Stimulated activated CD4-positive, alpha-beta T cell treated with anti-CD3 and anti-CD28 coated beads, Interleukin-2, amount 100 ng/mL, for 24 hours (primary cell): ENCODE measurements at places on chromosomes 12 and 14.
A peak's percentile ranks its signal among the peaks of the same experiment; 100 is the strongest.

DNA sequence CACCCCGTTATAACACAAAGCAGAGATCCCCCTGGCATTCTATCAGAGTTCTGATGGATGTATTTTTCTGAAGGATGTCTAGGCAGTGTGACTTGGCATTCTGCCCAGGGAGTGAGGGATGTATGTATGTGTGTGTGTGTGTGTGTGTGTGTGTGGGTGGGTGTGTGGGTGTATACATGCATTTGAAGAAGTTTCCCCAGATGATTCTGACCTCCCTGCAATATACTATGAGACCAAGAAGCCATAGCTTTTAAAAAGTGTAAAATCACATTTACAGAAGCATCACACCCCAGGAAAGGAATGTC, 59.7 kb upstream of the NAP1L1 start:
- DNase-seq: peak; percentile 42

GRCh38 chr12:68474467-68475204, 136.1 kb upstream of the RAP1B start:
- no peak for DNase-seq

DNA sequence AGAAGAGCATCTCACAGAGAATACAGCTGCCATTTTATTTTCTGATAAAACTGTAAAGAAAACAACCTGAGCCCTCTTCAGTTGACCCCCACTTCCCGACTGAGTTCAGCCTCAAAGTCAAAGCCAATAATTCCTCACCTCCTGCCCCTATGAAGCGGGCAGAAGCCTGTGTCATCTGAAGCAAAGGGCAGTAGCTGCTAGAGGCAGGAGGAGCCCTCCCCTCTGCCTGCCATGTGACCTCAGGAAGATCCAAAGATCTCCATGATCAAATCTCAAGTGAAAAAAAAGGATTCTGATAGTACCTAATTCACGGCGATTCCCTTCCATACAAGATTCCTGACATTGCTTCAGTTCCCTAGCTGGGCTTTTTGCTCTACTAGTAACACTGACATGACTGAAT, 223.1 kb upstream of the CAND1 start:
- no peak for DNase-seq

GRCh38 chr12:54262403-54262925, 17.5 kb downstream of the CBX5 start:
- DNase-seq: no peak

DNA sequence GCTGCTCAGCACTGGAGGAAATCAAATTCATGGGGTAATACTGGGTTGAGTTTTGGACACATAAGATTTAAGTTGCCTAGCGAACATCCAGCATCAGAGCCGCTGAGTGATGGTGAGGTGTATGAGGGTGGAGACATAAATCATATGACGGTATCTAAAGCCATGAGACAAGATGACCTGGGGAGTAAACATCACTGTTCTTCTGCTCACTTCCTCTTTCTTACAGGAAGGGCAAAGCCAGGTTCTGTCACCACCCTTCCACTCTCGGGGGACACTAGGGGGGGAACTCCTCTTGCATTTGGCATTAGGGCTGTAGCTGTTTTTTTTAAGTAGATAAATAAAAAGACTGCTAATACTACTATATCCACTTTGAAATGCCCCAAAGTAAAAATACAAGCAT, 24.0 kb downstream of the PRDM4 start:
- no peak for DNase-seq

- no peak for DNase-seq
Observed at GRCh38 chr12:54162741-54163140, 26.0 kb downstream of the SMUG1 start.

DNA sequence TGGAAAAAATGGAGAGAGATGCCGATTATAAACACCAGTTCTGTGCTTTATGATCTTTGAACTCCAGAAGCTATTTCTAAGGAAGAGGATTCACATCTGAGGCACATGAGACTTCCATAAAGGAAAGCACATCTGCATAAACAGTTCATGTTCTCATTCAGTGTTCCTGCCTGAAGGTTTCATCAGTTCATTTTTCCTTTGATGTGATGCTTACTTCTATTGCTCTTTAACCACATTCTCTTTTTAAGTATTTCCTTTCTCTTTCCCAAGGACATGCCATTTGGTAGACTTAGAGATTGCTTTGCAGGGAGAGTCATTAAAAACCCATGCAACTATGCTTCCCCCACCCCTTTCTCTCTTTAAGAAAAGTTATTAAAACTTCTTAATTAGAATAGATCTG, 387.0 kb upstream of the FLRT2 start:
- no peak for DNase-seq

DNA sequence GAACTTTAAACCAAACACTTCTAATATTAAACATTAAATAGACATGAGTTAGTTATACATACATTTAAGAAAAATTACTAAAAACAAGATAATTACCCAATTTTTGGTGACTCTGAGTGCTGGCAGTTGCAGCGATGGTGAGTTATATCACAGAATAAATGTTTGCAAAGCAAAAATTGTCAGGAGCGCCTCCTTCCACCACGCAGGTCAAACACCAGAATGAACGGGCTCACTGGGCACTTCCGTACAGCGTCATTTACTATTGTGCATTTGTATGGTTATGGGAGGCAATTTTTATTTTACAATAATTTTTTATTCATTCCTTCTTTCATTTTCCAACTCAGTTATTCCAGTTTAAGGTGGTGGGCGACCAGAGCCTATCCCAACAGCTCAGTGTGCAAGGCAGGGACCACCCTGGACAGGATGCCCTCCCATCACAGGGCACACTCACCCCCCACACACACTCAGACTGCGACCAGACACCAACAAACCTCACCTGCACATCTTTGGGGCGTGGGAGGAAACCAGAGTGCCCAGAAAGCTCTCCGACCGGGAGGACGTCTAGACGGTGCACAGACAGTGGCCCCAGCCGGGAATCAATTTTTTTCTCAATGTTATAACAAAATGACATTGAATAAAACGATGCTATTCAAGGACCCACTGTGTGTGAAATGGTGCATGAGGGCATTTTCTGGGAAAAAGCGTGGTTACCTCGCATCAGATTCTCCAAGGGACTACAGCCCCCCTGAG, 67.2 kb downstream of the TESC start:
- DNase-seq: no peak

GRCh38 chr12:14782756-14783155, 20.5 kb downstream of the WBP11 start:
- no peak for DNase-seq

DNA sequence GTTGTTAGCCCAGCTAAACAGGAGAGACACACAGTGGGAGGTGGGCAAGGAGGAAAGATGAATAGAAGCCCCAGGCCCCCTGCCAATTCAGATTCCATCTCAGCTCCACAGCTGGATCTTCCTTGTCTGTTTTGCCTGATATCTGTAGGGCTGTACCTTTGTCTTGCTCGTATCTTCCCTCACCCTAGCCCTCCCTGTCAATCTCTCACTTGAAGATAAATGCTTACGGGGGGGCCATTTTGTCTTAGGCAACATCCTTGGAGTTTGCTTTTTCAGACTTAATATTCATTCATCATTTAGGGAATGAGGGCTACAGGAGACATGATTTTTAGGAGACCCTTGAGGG, 2.4 kb downstream of the KIF5A start:
- no peak for DNase-seq

DNA sequence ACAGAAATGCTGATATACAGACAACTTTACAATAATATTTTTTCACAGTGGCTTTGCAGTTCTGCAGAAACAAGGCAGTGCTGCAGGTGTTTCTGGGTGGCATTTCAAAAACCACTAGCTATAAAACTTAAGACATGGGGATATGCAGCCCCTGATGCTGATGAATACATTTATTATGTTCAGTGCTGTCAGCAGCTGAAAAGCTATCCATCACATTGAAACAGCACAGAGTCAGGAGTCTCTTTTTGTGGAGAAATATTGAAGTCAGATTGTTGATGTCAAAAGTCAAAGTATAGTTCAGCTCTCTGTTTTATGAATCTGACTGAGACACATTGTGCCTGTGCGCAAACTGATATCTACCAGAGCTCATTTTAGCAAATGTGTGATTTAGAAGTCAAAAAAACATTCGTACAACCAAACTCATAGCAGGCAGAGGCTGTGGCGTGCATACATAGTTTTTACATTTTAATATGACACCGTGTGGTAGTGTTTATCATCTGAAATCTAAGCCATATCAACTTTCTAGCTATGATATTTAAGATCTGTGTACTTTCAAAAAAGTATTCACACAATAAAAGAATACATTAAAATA, 467.6 kb downstream of the PRKD1 start:
- no peak for DNase-seq

GRCh38 chr12:53564278-53564677, 57.0 kb upstream of the NPFF start:
- no peak for DNase-seq

GRCh38 chr14:44963775-44964380, 1.9 kb downstream of the TOGARAM1 start:
- DNase-seq: no peak

GRCh38 chr12:45234139-45234865, 18.4 kb downstream of the ANO6 start:
- DNase-seq: no peak

GRCh38 chr12:128258866-128259555, 8.0 kb upstream of the TMEM132C start:
- DNase-seq: no peak

DNA sequence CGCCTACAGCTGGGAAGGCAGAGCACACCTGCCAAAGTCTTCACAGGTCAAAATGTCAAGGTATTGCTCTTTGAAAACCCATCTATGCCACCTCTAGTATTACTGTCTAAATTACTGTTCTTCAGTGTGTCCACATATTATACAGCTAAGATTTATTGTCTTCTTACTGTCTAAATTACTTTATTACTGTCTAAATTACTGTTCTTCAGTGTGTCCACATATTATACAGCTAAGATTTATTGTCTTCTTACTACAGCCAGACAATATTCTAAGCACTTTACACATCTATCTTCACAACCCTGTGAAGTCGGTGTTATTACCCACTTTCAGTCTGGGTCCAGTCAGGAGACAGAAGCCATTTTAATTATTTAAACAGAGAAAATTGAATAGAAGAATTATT, 173.9 kb downstream of the MYRFL start:
- DNase-seq: no peak

DNA sequence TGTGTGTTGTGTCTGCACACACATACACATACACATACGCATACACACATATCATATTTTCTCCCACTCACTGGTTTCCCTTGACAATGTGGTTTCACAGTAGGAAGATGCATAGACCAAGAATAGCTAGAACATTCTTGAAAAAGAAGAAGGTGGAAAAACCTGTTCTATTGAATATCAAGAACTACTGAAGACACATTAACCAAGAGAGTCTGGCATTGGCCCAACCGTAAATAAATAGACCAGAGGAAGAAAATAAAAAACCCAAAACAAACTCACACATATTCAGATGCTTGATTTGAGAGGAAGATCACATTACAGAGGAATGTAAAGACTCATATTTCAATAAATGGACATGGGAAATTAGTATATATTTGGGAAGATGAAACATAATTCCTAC, 311.3 kb downstream of the FOXG1 start:
- DNase-seq: no peak

DNA sequence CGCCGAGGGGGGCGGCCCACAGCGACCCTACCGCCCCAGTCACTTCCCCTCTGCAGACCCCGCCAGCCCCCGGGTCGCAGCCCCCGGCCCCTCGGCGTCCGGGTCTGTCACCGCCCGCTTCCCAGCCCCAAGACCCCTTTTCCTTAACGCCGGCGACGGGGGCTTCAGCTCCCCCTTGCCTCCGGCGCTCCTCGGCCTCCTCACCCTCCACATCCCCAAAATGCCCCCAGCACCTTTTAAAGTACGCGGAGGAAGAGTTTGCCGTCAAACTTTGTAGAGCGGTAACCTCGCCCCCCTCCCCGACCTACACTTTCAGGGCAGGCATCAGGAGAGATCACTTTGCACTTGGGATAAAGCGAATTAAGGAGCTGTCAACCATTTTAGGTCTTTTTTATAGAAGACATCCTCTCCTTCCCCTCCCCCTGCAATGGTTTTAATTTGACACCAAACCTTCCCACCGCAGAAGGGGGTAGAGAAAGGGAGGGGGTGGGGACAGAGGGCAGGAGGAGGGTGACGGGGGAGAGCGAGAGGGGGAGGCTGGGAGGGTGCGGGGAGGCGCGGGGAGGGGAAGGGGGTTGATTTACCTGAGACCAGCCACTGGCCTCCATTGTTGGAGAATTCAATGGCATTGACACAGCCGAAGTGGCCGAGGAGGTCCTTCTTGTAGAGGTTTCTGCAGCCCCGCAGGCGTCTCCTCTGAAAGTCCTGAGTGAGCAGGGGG, 578 bp downstream of the DCAF5 start:
- peak; percentile 45 for DNase-seq

DNA sequence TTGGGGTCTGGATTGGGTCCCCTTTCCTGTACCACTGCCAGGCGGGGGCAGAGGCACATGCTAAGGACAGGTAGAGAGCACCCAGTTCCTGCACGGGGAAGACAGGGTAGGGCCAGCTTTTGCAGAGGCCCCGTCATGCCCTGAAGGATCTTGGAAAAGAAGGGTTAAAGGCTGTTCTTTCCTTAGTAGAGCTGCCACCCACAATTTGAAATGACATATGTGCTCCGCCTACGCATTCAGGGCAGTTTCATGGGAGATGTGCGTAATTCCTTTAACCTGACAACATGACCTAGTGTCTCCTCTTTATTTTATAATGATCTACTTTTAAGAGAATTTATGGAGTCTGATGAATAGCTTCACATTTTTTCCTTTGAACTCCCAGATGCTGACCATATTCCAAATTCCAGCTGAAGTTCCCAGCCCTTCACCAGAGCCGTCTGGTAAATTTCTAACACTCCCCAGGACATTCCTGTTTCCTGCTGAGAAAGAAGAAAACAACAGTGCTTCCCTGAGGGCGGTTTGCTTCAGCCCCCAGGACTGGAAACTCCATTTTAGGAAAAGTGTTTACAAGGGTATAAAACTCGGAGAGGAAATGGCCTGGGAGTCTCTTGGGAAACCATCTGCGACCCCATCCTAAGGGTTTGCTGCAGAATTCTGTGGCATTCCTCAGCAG, 58.9 kb upstream of the PLEKHG3 start:
- no peak for DNase-seq

- DNase-seq: peak; percentile 94
Observed at GRCh38 chr12:51238510-51239334, at the start of gene DAZAP2. Gene DAZAP2, plus strand, starts transcription at chr12:51238826. Its CDS starts 82 bp downstream, at chr12:51238908.

DNA sequence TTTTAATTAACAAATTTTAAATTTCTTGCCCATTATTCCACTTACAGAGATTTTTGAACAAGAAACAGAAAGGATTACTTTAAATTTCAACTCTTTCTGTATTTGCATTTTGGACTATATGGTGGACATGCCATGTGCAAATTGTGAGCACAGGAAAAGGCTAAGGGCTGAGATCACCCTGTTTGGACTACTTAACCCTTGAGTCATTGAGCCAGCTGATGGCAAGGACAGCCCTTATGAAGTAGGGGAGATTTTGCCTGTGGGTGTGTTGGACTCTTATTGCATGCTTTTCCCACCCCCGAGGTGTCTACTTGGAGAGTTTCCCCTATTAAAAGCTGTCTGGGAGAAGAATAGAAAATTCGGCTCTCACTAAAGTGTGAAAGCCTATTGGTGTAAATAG, 17.2 kb downstream of the DERA start:
- DNase-seq: no peak

DNA sequence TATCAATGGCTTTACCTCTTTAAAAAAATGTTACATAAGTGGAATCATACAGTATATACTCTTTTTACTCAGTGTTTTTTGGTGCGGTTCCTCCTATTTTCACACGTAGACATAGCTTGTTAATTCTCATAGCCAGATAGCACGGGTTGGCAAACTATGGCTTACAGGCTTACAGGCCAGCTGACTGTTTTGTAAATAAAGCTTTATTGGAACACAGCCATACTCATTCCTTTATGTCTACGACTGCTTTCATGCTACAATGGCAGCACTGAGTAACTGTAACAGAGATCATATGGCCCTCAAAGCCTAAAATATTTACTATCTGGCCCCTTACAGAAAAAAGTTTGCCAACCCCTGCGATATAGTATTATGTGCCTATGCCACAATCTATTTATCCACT, 5.8 kb upstream of the DAAM1 start:
- no peak for DNase-seq
